ENCODE measurements at places on chromosomes 12 and 14. TPM values are rescaled to one million over a fixed set of nuclear protein-coding genes. Genes with fewer than 3 reads are reported as not detected.

DNA sequence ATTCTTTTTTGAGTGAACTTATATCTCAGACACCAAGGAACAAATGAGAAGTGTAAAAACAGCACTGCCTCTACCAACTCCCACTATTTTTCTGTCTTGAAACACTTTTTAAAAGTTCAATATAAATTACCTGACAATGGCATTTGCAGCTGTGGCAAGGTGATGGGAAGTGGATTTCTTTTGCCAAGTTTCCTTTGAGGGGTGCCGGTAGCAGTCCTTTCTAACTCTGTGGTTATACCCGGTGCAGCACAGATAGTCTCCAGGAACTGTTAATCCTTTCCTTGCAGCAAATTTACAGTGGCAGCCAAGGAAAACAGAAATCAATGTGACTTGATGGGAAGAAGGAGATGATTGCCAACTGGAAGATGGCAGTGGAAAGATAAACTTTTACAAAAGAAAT is 243.7 kb downstream of the BCAT1 start:
- DNase-seq, result no peak

DNA sequence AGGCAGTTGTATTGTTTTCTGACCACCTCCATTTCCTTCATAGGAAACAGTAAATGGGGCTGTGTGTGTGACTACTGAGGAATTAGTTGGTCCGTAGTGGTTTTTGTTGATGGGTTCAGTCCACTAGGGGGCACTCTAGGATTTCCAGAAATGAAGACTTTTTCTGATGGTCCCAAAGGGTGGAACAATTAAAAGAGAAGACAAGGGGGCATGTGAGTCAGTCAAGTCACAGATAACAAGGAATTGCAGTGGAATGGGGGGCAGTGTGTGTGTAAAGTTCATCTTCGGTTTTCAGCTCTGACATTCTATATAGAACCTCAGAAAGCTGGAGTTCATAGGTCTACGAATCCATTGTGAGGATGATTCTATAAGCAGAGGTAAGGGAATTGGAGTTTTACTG is 186.6 kb upstream of the OR4E1 start:
- no peak for DNase-seq

The PTPRQ gene
- total RNA-seq, result 0.13 TPM

DNA sequence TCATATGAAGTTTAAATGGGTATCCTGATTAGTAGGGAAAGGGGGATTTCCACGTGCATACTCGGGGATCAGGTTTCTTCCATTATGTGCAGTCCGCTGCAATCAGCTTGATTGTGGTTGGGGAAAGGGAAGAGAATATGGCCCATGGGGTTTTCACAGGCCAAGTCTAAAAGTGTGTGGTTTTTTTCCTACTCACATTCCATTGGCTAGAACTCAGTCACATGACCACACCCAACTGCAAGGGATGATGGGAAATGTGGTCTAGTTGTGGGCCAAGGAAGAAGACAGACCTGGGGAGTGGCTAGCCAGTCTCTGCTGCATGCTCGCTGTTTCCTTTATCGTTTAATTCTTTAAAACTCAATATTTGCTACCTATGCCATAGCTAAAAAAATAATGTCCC is 105.1 kb downstream of the PRIMA1 start:
- no peak for DNase-seq

The INSM2 gene
- total RNA-seq, result not detected
